ENCODE measurements at places on chromosomes 16 and 17.

DNA sequence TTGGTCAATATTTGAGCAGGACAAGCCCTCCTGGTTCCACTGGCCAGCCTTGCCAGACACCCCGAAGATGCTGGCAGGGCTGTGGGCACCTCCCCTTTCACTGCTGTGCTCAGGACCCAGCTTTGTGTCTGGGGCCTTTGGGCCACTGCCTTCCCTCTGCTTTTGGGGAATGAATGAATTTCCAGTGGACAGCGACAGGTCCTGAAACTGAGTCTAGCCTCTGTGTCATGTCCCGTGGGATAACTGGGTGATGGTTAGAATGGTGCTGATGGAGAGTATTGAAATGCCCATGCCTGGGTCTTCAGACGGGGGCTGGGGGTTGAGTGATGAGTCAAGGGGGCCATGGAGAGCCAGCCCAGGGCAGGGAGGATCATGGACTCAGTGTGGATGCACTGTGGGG is 135.8 kb downstream of the FOXL1 start:
- no peak for DNase-seq

- DNase-seq, result no peak
Observed at GRCh38 chr16:87304951-87305350, 12.2 kb downstream of the C16orf95 start.

GRCh38 chr17:13204607-13205237 is 186.9 kb upstream of the ELAC2 start:
- DNase-seq, result no peak

GRCh38 chr17:1087381-1088241 is 90.7 kb downstream of the TIMM22 start:
- DNase-seq, result no peak

DNA sequence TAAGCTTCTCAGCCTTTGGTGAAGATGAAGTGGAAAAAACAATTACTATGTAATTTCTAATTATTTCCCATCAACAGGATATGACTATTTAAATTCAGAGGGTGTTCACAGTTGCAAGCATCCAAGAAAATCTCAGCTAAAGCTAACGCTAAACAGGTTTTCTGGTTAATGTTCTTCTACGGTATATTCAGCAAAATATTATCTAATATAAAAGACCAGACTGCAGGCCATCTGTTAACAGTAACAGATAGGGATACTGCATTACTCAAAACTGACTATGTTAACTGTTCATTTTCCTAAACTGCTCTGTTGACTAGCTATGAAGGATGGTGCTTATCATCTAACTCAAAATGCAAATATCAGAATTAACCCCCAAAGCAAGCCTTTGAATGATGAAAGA is 32.8 kb downstream of the GLG1 start:
- no peak for DNase-seq

DNA sequence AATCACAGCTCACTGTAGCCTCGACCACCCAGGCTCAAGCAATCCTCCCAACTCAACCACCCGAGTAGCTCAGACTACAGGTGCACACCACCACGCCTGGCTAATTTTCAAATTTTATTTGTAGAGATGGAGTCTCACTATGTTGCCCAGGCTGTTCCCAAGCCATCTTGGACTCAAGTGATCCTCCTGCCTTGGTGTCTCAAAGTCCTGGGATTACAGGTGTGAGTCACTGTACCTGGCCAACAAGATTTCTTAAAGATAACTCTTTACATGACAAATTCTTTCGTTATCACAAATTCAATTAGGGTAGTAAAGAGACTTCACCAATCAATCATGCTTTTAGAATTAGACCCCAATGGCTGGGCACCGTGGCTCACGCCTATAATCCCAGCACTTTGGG is 12.4 kb downstream of the PRPSAP1 start:
- DNase-seq, result no peak

- DNase-seq, result no peak
Observed at GRCh38 chr17:7018331-7018964, 4.4 kb upstream of the BCL6B start.

GRCh38 chr17:9419932-9420453 is 155.6 kb downstream of the STX8 start:
- no peak for DNase-seq

- peak; percentile 37 for DNase-seq
Observed at GRCh38 chr17:56593086-56593645, 333 bp upstream of the NOG start.

GRCh38 chr17:50664788-50665458 is 30.2 kb downstream of the ABCC3 start:
- DNase-seq, result no peak

GRCh38 chr17:18191236-18191667 is 7.6 kb downstream of the ALKBH5 start:
- no peak for DNase-seq

- DNase-seq, result no peak
Observed at GRCh38 chr17:66089764-66090163, 102.2 kb downstream of the CEP112 start.

DNA sequence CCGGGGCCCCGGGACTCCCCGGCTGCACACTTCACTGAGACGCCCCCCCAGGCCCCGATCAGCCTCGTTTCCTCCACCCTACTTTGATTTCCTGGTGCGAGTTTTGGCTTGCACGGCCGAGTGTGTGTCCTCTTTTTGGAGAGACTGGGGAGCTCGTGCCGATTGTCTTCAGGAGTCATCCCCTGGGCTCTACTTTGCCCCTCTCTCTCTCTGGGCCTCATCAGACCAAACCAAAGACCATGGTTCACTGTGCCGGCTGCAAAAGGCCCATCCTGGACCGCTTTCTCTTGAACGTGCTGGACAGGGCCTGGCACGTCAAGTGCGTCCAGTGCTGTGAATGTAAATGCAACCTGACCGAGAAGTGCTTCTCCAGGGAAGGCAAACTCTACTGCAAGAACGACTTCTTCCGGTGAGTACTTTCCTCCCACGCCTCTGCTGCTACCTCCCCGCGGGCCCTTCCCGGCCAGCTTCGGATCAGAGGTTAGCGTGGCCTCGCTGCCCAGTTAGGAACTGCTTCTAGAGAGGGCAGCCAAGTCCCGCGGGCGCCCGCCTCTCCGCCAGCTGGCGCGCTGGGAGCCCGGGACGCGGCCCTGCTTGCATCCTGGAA is 787 bp downstream of the LHX1 start:
- no peak for DNase-seq

DNA sequence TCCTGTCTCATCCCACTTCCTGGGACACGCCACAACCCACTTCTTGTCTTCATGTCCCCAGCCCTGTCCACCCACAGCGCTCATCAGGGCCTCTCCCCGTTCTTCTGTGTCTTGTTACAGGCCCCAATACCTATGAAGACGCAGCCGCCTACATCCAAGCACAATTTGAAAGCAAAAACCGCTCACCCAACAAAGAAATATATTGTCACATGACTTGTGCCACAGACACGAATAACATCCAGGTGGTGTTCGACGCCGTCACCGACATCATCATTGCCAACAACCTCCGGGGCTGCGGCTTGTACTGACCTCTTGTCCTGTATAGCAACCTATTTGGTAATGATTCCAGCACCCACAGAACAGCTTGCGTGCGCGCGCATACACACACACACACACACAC is 70.6 kb downstream of the AMFR start:
- DNase-seq, result no peak

DNA sequence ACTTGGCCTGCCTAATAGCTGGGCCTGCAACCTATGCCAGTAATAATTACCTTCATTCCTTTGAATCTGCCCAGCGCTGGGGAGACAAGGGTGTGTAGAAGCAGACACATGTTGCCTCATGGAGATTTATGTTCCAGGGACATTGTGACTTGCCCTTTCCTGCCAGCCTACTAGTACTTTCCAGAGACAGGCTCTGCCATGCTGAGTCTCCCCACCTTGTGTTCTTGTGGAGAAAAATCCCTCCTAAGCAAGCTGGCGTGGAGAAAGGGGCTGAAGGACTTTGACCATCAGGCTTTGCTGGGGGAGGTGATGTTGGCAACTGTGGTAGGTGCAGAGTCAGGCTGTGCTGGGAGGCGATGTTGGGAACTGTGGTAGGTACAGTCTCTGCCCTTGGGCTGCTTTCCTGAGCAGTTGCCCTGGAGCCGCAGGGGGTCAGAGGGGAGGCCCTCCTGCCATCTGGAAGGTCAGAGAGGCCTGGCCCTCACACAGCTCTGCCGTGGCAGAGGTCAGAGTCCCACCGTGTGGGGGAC is 4.0 kb downstream of the KSR1 start:
- DNase-seq, result no peak

- no peak for DNase-seq
Observed at GRCh38 chr17:33981711-33982601, 273.1 kb upstream of the CCL2 start.

DNA sequence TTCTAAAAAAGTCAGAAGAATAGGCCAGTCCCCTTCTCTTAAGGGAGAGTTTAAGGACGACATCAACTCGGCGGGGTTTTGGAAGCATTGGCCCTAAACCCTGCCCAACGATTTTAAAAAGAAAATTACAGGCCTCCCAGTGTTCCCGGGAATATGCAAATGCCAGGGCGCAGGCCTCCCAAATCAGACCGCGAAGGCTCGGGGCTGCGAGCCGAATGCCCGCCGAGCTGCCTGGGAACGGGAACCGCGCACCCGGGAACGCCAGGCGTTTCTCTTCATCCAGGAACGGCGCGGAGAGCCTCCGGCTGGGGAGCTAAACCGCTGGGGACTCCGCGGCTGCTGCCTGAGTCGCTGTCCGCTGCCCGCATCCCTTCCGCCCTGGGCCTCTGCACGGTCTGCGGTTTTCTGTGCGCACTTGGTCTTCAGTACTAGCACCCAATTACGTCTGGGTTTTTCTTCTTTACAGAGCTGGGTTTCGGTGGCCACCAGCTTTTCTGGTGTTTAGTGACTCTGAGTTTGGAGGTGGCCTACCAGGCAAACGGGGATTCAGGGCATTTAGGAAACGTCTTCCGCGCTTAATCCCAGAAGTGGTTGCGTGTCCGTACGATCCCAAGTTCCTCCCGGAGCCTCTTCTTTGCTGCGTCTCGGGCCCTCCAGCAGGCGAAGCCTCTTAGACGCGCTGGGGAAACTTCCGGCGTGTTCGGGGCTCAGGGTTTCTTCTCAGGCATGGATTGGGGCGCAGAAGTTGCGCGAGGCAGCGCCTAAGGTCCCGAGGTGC is 5.7 kb downstream of the IRX5 start:
- no peak for DNase-seq

DNA sequence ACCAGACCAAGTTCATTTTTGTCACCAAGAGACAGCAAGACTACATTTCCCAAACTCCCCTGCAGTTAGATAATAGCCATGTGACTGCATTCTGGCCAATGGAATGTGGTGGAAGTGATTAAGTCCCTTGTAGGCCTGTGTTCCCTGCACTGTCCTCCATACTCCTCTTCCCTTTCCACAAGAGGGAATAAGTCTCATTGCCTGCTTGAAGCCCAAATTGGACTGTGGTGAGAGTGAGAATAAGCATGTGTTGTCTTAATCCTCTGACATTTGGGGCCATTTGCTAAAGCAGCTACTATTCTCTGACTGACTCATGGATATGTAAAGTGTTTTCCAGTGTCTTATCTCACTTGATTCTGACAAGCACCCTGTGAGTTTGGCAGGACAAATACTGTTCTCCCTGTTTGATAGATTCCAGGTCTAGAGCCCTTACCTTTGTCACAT is 20.7 kb downstream of the PIK3R6 start:
- no peak for DNase-seq

GRCh38 chr16:3968551-3968950 is 88.0 kb upstream of the CREBBP start:
- no peak for DNase-seq

DNA sequence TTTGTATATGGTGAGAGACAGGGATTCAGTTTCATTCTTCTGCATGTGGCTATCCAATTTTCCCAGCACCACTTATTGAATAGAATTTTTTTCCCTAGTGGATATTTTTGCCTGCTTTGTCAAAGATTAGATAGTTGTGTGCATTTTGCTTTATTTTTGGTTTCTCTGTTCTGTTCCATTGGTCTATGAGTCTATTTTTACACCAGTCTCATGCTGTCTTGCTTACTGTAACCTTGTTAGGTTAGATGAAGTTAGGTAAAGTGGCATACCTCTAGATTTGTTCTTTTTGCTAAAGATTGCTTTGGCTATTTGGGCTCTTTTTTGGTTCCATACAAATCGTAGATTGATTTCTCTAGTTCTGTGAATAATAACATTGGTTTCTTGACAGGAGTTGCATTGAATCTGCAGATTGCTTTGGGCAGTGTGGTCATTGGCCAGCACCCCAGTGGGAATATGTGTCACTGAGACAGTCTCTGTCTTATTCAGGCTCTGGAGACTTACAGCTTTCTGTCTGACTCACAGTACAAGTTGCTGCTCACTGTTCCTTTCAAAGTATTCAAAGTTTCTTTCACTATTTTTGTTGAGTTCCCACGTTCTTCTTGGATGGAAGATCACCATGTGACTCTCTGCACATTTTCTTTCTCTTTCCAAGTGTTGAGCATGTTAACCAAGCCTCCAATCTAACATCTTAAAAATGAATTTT is 709.1 kb downstream of the CDH11 start:
- no peak for DNase-seq

- no peak for DNase-seq
Observed at GRCh38 chr17:73538445-73538844, 105.8 kb downstream of the SDK2 start.

DNA sequence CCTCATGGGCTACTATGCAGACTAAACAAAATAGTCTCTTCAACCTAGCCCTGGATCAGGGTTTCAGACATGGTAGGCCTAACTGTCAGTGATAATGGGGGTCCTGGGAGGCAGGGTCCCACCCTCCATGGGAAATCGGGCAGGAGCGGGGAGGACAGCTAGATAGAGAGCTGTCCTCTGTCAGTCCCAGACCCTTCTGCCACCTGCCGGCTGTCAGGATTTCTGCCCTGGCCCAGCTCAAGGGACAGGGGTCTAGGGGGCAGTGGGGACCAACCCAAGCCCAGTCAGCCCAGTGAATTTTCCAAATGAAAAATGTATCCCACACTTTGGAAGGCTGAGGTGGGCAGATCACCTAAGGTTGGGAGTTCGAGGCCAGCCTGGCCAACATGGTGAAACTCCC is 5.3 kb downstream of the CA7 start:
- DNase-seq, result no peak

GRCh38 chr16:972316-973002 is 1.7 kb upstream of the LMF1 start:
- no peak for DNase-seq

- DNase-seq, result no peak
Observed at GRCh38 chr16:52993179-52993578, 59.5 kb downstream of the CHD9NB start.

- no peak for DNase-seq
Observed at GRCh38 chr17:61009663-61010062, 332.0 kb downstream of the BCAS3 start.

DNA sequence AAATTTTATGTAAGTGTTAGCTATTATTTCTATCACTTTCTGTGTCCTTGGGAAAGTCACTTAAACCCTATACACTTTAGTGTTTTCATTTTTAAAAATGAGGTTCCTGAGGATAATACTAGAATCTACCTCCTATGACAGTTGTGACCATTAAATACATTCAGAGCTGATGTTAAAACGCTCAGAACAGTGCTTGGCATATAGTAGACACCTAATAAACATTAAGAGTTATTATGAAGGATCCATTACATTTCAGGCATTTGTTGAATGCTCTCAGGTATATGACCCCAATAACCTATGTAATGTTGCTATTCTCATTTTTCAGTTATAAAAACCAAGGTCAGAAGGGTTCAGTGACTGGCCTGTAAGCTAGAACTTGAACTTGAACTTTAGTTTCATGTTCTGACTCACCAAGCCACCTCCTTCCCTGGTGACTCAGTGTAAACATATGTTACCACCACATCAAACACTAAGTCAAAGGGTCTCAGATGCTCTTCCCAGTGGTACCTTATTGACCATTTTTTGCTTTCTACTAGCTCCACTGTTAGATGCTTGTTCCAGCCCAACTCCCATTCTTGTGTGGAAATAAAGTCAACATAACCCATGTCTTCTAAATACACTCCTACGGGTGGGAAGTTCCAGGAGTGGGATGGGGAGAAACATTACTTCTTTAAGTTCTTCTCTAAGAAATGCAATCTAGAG is 47.6 kb downstream of the HSD17B2 start:
- no peak for DNase-seq
